ENCODE measurements at places on chromosomes 5 and 9. TPM values are rescaled to one million over a fixed set of nuclear protein-coding genes. Genes with fewer than 3 reads are reported as not detected.

Gene HRH2
- total RNA-seq: 26.9 TPM

Gene SPATA31C1
- total RNA-seq: not detected

Gene IFNA21
- not detected for total RNA-seq

Gene SPINK1
- total RNA-seq: not detected

Gene MYOZ3
- not detected for total RNA-seq

Gene FBP2
- total RNA-seq: not detected

DNA sequence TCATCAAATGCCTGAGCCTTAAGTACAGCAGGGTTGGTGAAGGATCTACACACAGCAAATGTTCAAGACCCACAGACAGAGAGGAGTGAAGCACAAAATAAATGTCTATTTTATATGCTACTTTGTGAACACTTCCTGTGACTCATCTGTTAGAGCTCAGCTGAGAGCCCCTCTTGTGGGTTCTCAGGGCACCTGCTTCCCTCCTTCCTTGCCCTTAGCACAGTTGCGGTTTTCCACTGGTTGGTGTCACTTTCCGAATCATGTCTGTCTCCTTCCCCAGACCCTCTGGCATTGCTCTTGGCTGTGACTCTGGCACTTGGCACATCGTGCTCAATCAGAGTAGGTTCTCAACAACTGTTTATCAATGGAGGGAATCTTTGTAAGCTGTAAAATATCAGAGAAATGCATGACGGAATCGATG is 128.5 kb upstream of the STC2 start:
- DNase-seq: no peak
- no peak overlapping the region for H3K27ac ChIP-seq
- H3K4me1 ChIP-seq: peaks cover 7% of the 10 kb centered on the region
- H3K27me3 ChIP-seq: no peaks in the 10 kb centered on the region
- H3K36me3 ChIP-seq: no peaks in the 10 kb centered on the region

DNA sequence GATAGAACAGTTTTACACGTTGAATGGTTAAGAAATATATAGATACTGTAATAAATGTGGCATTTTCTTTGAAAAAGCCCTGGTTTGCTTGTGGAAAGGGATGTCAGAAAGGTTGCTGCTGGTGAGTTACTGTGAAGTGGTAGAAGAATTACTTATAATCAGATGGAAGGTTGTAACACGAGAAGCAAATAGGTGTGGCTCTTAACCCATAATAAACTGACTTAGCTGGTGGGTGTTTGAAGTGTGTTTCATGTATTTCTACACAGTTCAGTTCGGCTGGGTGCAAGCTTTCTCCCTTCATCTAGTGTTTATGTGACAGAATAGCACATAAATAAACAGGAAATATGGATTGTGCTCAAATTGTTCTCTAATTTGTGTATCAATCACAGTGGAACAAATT is 5.5 kb downstream of the CNOT6 start:
- H3K27ac ChIP-seq: peak overlapping the region; percentile 18
- DNase-seq: no peak
- no peaks in the 10 kb centered on the region for H3K27me3 ChIP-seq
- peaks cover 17% of the 10 kb centered on the region for H3K4me1 ChIP-seq
- peaks cover 24% of the 10 kb centered on the region for H3K36me3 ChIP-seq
- H3K4me3 ChIP-seq: no peak overlapping the region

GRCh38 chr5:156391139-156391538 is 64.2 kb downstream of the SGCD start:
- no peaks in the 10 kb centered on the region for H3K36me3 ChIP-seq
- no peak overlapping the region for H3K27ac ChIP-seq

DNA sequence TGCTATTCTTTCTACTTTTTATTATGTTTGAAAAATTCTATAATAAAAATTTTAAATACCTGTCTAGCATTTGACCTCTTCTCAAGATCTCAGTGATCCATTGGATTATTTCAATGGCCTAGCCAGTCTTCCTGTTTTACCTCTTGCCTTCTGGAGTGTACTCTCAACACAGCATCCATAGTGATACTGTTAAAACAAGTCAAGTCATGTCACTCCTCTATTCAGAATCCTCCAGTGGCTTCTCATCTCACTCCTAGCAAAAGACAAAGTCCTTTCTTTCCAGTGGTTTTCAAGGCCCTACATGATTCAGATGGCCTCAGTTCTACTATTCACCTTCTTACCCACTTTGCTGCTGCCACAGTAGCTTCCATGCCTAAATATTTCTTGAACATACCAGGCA is 1.8 kb downstream of the MARVELD2 start:
- no peaks in the 10 kb centered on the region for H3K27me3 ChIP-seq
- H3K4me3 ChIP-seq: no peak overlapping the region
- H3K4me1 ChIP-seq: peaks cover 5% of the 10 kb centered on the region
- no peak for DNase-seq
- no peak overlapping the region for H3K27ac ChIP-seq
- H3K36me3 ChIP-seq: peaks cover 16% of the 10 kb centered on the region

GRCh38 chr5:93620487-93621326 is 37.7 kb downstream of the NR2F1 start:
- peaks cover 2% of the 10 kb centered on the region for H3K36me3 ChIP-seq
- H3K27me3 ChIP-seq: peaks cover 53% of the 10 kb centered on the region
- peaks cover 18% of the 10 kb centered on the region for H3K4me1 ChIP-seq
- peak overlapping the region; percentile 84 for H3K4me3 ChIP-seq

DNA sequence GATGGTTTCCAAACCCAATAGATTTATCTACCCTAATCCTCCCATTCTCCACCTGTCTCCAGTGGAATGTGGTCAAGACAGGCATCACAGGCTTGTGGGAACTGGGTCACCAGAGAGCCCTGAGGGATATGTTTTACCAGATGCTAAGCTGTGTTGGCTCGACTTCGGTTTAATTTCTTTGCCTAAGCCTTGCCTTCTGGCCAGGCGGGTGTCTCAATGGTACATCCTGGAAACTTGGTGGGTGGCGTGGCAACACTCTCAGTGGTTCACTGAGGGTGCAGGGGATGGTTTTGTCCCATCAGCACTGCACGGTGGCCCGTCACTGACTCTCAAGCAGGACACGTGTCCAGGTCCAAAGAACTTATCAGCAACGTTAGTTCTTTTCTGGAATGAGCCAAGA is 192.2 kb downstream of the TENT4A start:
- no peak overlapping the region for H3K27ac ChIP-seq
- no peak for DNase-seq
- no peaks in the 10 kb centered on the region for H3K27me3 ChIP-seq
- no peaks in the 10 kb centered on the region for H3K36me3 ChIP-seq
- no peaks in the 10 kb centered on the region for H3K4me1 ChIP-seq

DNA sequence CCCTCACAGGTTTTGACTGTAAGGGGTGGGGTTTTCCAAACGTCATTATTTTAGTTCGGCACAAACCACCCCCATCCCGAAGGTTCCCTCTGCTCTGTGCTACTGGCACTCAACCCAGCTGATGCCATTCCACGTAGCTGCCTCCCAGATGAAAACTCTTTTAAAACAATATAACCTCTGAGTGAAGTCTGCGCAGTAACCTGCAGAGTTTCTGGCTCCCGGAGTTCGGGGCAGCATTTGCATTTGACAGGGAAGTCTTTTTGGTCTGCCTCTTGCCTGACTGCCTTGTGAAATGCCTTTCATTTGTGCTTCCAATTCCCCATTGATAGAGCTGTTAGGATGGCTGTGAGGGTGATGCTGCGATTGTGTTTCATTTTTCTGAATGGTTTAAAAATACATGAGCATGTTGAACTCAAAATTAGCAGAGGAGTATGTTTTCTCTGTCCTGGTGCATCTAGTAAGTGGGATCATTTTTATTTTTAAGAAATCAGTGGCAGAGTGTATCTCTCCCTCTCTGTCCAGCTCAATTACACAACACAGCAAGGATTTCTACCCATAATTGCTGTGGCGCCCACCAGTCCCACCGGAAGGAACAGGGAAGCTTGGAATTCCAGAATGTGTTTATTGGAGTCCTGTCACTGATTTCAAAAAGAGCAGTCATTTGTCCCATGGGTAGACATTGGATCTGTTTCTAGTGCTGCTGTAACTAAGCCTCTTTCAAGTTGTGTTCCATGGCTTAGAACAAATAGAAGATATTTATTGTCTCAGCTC is 24.8 kb downstream of the ADCY2 start:
- H3K4me3 ChIP-seq: no peak overlapping the region
- H3K27ac ChIP-seq: no peak overlapping the region
- no peak for DNase-seq
- no peaks in the 10 kb centered on the region for H3K4me1 ChIP-seq

DNA sequence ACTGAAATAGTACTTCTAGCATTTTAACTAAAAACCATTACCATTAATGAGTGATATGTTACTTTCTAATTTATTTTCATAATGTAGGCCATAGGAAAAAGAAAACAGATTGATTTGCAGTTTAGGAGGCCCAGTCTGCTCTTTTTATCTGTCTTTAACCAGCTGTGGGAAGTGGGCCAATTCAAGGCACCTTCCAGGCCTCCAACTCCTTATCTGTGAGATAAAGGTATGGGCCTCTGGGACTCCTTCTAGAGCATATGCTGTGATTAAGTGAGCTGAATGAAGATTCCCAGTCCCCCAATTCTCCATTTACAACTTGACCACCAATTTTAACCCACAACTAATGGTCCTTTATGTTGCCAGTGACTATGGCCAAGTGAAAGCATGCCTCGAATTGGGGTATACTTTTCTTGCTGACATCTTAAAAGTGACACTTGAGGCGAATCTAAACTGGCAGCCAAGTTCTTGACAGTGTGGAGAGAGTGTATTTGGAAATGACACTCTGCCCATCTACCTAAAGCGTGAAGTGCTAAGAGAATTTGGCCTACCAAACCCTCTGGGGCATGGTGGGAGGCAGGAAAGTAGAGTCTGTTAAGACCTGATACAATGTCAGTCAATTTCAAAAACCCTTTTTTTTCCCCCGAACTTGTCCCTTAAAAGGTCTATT is 88.3 kb downstream of the PIK3R1 start:
- peaks cover 25% of the 10 kb centered on the region for H3K36me3 ChIP-seq
- H3K27me3 ChIP-seq: no peaks in the 10 kb centered on the region
- H3K4me1 ChIP-seq: peaks cover 17% of the 10 kb centered on the region
- no peak for DNase-seq
- no peak overlapping the region for H3K4me3 ChIP-seq
- H3K27ac ChIP-seq: no peak overlapping the region

DNA sequence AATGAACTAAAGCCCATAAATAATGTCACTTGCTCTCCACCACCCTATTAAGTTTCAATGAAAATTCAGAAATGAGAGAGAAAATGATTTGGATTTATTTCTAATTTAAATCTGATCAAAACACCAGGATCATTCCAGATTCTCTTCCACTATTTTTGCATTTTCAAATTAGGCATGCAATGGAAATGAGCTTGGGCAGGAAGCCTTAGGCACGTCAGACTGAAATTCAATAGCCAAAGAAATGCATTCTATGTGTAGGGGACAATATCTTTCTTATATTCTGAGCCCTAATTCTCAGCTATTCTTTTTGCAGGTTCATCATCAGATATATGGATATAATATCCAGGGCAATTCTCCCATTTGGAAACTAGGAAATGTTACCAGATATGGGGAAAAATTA is 132.8 kb downstream of the MCTP1 start:
- no peaks in the 10 kb centered on the region for H3K4me1 ChIP-seq
- no peak for DNase-seq
- H3K36me3 ChIP-seq: no peaks in the 10 kb centered on the region
- no peak overlapping the region for H3K27ac ChIP-seq

DNA sequence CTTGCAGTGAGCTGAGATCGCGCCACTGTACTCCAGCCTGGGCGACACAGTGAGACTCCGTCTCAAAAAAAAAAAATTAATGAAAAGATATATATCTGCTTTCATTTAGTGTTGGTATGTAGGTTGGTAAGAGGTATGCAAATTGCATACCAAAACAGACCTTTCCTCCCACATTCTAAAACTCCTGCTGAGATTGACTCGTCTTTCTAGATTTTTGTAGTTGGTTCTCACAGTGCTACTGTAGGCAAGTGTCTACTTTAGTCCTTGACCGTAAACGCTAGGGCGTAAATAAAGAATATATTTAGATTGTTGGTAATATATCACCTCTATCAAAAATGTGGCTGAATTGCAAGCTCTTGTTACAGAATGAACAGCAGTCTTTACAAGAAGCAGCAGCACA is 445.9 kb downstream of the CHSY3 start:
- H3K4me1 ChIP-seq: no peaks in the 10 kb centered on the region
- DNase-seq: no peak
- H3K27ac ChIP-seq: no peak overlapping the region
- no peaks in the 10 kb centered on the region for H3K36me3 ChIP-seq
- no peak overlapping the region for H3K4me3 ChIP-seq

DNA sequence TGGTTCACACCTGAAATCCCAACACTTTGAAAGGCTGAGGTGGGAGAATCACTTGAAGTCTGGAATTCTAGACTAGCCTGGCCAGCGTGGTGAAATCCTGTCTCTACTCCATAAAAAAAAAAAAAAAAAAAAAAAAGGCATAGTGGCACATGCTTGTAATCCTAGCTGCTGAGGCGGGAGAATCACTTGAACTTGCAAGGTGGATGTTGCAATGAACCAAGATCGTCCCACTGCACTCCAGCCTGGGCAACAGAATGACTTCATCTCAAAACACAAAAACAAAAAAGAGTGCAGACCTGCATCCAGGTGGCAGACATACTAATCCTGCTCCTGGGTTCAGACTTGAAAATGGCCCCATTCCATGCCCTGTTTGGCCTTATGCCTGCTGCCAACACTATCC is 21.8 kb upstream of the ADAMTS19 start:
- H3K27ac ChIP-seq: no peak overlapping the region
- no peak overlapping the region for H3K4me3 ChIP-seq
- no peaks in the 10 kb centered on the region for H3K36me3 ChIP-seq
- no peak for DNase-seq

- DNase-seq: no peak
- no peak overlapping the region for H3K4me3 ChIP-seq
- peaks cover 41% of the 10 kb centered on the region for H3K36me3 ChIP-seq
- no peaks in the 10 kb centered on the region for H3K27me3 ChIP-seq
These were observed 69.8 kb downstream of the ACO1 start for GRCh38 chr9:32454280-32454679.

- no peak overlapping the region for H3K27ac ChIP-seq
- no peak for DNase-seq
- peaks cover 22% of the 10 kb centered on the region for H3K36me3 ChIP-seq
- no peak overlapping the region for H3K4me3 ChIP-seq
- H3K4me1 ChIP-seq: peaks cover 31% of the 10 kb centered on the region
These were observed 22.5 kb downstream of the FXN start for GRCh38 chr9:69058101-69058500.

GRCh38 chr9:126777733-126778132 is 27.1 kb upstream of the ZBTB43 start:
- peak; percentile 33 for DNase-seq
- H3K36me3 ChIP-seq: no peaks in the 10 kb centered on the region
- H3K4me3 ChIP-seq: no peak overlapping the region
- no peak overlapping the region for H3K27ac ChIP-seq

- DNase-seq: no peak
- H3K4me3 ChIP-seq: no peak overlapping the region
- peaks cover 10% of the 10 kb centered on the region for H3K27me3 ChIP-seq
- H3K36me3 ChIP-seq: no peaks in the 10 kb centered on the region
- H3K27ac ChIP-seq: no peak overlapping the region
These were observed 19.0 kb upstream of the ARL14EPL start for GRCh38 chr5:116013207-116013785.

GRCh38 chr5:35789732-35790456 is 66.8 kb upstream of the IL7R start:
- no peak overlapping the region for H3K4me3 ChIP-seq
- no peak for DNase-seq
- peaks cover 78% of the 10 kb centered on the region for H3K4me1 ChIP-seq
- H3K36me3 ChIP-seq: peaks cover 2% of the 10 kb centered on the region
- H3K27ac ChIP-seq: no peak overlapping the region

Measured in activated CD8-positive, alpha-beta T cell treated with anti-CD3 and anti-CD28 coated beads, Interleukin-2, amount 10 ng/mL, durations not matched to agents 7 days and 5 days (primary cell).